ENCODE measurements at places on chromosomes 5 and 9.
A peak's percentile ranks its signal among the peaks of the same experiment; 100 is the strongest.

DNA sequence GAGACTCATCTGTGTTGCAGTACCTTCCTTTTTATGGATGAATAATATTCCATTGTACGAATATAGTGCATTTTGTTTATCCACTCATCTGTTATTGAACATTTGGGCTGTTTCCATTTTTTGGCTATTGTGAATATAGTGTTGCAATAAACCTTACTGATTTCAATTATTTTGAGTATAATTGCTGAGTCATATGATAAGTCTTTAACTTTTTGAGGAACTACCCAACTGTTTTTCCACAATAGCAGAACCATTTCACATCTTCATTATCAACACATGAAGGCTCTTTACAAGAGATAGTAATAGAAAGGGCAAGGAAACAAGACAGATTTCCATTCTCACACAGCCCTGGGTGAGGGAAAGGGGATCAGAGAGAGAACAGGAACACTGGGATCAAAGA lies 329.2 kb downstream of the RAB3C start:
- DNase-seq: no peak

- DNase-seq: no peak
Measured at GRCh38 chr5:99045871-99046270, 117.1 kb upstream of the CHD1 start.

DNA sequence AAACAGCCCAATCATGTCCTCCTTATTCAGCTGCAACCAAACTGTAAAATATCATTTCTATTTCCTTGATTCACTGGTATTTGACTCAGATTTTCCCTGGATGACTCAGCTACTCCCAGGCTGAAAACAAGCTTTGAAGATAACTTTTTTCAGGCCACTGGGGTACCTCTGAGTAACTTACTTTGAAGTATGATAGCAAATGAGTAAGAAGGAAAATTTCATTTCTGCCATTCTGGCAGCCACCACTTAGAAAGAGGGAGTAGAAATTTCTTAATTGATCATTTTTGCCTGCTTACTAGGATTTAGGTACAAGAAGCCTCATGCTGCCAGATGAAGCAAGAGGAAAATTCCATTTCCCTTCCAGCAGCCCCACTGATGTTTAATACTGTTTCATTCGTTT lies 247.4 kb downstream of the PRELID2 start:
- DNase-seq: no peak

GRCh38 chr5:150069672-150070627 lies 16.4 kb downstream of the CSF1R start:
- DNase-seq: no peak

- DNase-seq: no peak
Measured at GRCh38 chr9:124458441-124458840, 8.2 kb downstream of the ADGRD2 start.

DNA sequence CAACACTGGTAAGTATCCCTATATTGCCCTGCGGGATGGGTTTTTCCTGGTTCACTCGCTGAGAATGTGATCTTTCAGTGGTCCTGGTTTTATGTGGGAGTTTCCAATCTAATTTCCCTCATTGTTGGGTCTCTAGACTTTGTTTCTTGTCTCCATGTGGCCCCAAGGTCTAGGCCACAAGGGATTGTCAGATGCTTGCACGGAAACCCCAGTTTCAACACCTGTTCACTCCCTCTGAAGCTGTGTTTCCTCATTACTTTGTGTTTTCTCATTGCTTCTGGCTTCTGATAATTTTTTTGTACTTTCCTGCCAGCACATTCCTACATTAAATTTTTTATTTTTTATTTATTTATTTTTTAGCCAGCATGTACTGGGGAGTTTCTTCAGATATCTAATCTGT lies 191.5 kb downstream of the TTLL11 start:
- no peak for DNase-seq

DNA sequence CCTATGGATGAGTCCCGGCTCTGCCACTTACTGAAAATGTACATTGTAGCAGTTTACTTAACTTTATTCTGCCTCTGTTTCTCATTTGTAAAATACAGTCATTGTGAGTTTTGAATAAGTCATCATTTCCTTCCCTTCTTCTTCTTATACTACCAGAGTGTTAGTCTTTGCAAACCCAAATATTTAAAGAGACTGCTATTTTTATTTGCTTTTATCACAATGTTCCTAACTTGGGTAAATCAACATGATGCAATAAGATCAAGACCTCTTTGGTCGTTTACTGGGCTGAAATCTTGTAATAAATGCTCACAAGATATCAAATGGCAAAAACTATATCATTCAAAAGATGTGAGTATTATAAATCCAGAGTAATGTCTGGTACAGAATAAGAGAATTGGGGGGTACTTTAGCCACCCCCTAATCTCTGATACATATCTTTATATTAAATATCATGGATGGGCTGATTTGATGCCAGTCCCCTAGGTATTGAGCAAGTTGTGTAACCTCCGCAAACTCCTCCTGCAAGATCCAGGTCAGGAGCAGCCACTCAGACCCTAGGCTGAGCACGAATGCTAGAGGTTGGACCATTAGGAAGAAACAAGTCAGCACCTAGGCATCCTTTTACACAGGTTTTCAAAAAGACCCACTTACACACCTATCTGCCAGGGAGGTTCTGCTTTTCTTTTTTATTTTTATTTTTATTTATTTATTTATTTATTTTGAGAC lies 13.3 kb upstream of the GLDC start:
- DNase-seq: no peak

- no peak for DNase-seq
Measured at GRCh38 chr9:1216532-1216931, 166.4 kb downstream of the DMRT2 start.

- no peak for DNase-seq
Measured at GRCh38 chr9:36827593-36827992, 206.5 kb downstream of the PAX5 start.

GRCh38 chr9:83765376-83765775 lies 52.2 kb downstream of the GKAP1 start:
- no peak for DNase-seq

- DNase-seq: no peak
Measured at GRCh38 chr5:58921159-58921558, 338.3 kb downstream of the RAB3C start.

DNA sequence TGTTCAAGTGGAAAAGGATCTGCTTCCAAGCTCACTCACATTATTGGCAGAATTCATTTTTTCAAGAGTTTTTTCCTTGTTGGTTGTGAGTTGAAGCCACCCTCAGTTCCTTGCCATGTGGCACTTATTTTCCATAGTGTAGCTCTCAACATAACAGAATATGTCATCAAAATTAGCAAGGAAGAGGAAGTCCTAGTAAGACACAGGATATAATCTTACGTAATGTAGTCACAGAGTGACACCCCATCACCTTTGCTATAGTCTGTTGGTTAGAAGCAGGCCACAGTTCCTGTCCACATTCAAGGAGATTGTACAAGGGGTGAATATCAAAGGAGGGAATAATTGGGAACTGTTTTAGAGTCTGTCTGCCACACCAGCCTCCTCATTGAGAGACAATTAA lies 15.7 kb downstream of the IRGM start:
- no peak for DNase-seq

GRCh38 chr5:22596404-22596970 lies 256.7 kb downstream of the CDH12 start:
- DNase-seq: no peak

DNA sequence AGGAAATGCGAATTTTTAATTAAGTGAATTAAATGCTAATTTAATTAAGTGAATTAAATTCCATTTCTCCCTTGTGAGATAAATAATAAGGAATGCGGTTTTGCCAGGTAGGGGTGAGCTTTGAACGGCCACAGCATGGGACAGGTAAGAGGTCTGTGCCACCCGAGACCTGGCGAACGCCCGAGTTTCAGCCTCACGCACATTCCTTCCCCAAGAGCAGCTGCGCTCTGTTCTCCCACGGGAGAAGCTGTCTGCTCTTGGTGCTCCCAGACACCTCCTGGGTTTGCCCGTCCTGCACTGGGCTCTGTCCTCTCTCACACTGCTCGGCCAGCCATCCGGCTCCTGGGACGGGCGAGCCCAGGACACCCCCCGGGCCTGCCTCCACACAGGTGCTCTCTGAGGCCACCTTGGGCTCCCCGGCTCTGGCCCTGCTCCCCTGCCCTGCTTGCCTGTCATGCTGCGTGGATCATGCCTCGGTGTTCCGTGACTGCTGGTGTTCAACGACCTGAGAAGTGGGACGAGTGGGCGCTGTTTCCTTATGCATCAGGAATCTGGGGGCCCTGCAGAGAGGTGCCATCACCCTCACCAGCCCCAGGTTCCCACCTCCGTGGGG lies 13.7 kb upstream of the CAMSAP1 start:
- no peak for DNase-seq

GRCh38 chr5:126236994-126237393 lies 186.2 kb upstream of the GRAMD2B start:
- DNase-seq: no peak

- no peak for DNase-seq
Measured at GRCh38 chr9:1198085-1198484, 147.9 kb downstream of the DMRT2 start.

GRCh38 chr9:74255489-74255984 lies 241.6 kb upstream of the RORB start:
- no peak for DNase-seq

DNA sequence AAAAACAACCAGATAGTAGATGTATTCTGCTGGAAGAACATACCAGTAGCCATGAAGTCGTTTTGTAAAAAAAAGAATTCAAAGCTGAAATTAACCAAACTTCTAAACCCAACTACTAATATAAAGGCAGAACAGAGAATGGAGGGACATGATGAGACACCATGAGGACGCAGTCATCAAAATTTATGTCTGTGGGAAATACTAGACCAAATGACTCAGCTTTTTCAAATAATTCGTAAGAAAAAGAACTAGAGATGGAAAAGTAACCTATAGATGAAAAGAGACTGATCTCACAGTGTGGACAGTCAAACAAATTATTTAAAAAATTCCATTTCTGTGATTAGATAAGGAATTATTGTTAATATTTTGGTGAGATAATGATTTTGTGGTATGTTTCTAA lies 10.3 kb downstream of the TTC23L start:
- DNase-seq: no peak

- no peak for DNase-seq
Measured at GRCh38 chr5:71830681-71831539, 111.8 kb downstream of the CARTPT start.

GRCh38 chr5:97229196-97229595 lies 46.1 kb upstream of the RIOK2 start:
- DNase-seq: no peak

GRCh38 chr5:13566871-13567339 lies 377.6 kb downstream of the DNAH5 start:
- no peak for DNase-seq

GRCh38 chr5:1507961-1508658 lies 15.7 kb downstream of the LPCAT1 start:
- DNase-seq: no peak

DNA sequence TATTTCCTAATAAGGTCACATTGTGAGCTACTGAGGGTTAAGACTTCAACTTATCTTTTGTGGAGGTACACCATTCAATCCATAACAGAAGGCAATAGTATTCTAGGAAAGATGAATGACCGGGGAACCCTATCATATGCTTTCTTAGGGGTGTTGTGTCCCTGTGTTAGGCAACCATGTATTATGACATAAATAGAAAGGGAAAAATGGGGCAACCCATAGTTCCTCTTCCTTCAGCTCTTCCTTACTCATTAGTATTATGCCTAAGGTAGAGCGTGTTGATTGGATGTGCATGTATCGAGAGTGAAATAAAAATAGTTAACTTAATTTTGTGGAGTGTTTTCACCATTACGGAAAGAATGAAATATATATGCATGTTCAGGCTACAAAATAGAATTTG lies 6.0 kb upstream of the CCNJL start:
- DNase-seq: no peak

DNA sequence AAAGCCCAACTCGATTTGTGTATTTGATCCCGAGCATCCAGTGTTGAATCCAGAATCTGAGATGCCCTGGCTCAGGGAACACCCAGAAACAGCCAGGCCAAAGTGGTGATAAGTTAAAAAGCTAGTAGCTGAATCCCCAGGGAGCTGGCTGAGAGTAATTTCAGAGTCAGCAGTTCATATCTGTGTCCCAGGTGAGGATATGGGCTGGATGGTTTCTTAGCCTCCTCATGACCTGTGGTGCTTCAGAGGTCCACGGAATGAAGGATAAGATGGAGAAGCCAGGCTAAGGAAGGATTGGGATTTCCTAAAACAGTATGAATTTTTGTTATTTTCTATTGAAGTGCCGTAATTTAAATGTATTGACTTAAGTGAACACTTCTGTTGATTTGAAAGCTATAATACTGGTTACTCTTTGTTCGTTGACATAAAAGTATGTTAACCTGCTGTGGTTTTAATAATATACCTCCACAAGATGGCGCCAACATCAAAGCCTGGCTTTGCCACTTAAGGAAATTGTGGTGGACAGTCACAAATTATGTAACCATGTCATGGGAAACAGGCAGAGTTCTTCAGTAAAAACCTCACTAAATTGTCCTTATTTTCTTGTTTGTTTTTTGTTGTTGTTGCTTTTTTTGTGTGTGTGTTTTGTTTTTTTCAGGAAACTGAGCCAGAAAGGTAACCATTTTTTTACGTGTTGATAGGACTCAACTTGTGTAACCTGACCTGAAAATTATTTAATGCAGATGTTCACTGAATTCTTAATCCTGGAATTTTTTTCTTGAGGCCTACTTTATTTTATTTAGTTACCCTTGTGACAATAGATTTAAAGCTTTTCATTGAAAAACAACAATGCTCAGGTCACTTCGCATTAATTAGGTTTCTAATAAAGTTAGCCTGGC lies 11.4 kb downstream of the MTAP start:
- peak; percentile 74 for DNase-seq

DNA sequence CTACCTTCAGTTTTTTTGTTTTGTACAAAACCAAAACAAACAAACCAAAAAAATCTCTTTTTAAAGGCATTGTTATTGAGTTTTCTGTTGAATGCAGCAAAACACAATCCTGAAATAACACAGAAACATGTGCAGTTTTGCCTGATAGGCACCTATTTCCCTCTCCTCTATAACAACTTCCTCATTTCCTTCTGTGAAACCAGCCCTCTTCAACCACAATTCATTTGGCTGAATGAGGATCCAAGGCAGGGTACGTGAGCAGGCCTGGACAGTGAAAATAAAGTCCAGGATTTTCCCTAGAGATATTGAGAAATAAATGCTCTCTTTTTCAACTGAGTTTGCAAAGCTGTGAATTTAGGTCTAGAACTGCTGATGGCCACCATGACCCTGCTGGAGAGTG lies 134.8 kb upstream of the LARP1 start:
- DNase-seq: no peak

DNA sequence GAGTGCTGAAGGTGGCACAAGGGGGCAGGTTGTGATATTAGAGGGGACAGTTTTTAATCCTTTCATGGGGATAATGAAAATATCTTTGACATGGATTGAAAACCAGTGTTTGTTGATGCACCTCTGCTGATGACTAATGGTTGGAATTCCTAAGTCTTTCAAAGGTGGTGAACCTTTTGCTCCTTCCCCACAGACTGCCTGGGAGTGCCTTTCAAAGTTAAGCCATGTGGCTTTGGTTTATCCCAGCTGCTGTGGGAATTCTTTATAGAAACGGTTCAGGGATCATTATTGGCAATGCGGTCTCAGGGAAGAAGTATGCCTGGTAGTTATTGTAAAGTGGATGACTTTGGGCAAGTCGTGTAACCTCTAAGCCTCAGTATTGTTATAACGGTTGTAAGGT lies 45.7 kb downstream of the PIP5K1B start:
- DNase-seq: no peak

All from central memory CD4-positive, alpha-beta T cell (primary cell).